ENCODE measurements at places on chromosomes 1 and 21.

- no peak for DNase-seq
Observed at GRCh38 chr1:158417586-158417985, 8.5 kb downstream of the OR10K2 start.

GRCh38 chr1:68796888-68797287 lies 300.0 kb upstream of the DEPDC1 start:
- no peak for DNase-seq

GRCh38 chr1:200767321-200767720 lies 28.6 kb downstream of the CAMSAP2 start:
- no peak for DNase-seq

GRCh38 chr1:114462341-114462740 lies 48.7 kb downstream of the TRIM33 start:
- no peak for DNase-seq
